GDM1 (cell line): ENCODE measurements at places on chromosomes 11 and 22.

DNA sequence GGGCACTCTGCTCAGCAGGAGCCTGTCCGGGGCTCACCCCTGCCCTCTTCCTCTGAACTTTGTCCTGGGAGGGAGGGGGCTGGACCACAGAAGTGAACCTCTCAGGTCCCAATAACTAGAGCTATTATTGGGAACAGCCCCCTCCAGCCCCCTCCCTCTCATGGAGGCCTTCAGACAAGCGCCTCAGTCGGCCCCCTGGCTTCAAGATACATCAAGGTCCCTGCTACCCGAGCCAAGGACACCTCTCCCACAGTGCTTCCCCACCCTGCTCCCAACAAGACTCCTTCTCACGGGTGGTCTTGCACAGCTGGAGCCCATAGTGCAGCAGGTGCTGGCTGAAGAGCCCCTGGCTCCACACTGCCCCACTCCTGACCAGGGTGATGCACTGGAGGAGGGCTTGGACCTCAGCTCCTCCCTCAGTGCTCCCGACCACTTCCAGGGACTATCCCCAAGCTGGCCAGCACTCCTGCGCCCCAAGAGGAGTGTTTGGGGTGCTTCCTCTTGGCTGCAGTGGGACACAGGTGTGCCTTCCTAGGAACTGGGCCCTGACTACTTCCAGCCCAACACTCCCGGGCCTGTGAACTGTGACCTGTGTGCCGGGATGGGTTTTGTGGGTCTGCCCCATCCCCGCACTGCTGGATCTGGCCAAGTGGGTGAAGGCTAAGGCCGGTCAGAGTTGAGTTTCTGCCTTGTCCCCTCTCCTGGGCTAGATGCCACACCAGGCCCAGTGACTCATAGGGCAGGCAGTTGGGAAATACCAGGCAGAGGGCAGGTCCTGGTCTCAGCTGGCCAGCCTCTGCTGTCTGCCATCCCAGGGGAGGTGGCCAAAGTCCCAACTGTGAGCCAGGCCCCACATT is 2.2 kb downstream of the PNPLA2 start:
- no peak for DNase-seq

- no peak for DNase-seq
These were observed 14.9 kb downstream of the USP47 start for GRCh38 chr11:11856638-11857037.

GRCh38 chr22:49577168-49578060 is 250.3 kb downstream of the BRD1 start:
- DNase-seq: no peak

DNA sequence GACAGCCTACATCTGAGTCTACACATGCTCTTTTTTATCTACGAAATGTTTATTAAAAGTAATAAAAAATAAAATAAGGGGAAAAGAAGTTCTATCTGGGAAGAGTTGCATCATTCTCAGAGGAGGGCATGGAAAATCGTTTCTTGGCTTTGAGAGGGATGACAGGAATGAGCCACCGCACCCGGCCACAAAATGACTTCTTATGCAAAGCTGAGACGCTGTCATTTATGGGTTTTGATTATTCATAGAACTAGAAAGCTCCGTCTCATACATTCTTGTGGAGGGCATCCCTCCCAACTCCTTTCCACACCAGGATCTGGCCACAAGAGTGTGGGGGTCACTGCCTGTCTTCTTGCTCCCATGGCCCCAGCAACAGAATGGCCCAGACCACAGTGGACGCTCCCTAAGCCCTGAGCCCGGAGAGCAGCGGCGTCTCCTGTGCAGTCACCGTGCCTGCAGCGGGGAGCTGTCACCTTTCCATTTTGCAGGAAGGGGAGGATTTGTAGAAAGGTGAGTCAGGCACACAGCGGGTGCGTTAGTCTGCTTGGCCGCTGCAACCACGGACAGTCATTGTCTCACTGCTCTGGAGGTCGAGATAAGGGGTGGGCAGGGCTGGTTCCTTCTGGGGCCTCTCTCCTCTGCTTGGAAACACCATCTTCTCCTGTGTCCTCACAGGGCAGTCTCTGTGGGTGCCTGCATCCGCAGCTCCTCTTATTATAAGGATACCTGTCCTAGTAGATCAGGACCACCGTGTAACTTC is 1388.7 kb downstream of the BRD1 start:
- DNase-seq: no peak

- no peak for DNase-seq
These were observed 22.7 kb upstream of the BDNF start for GRCh38 chr11:27722953-27723344.

GRCh38 chr22:24775769-24776492 is 1.4 kb upstream of the PIWIL3 start:
- no peak for DNase-seq

GRCh38 chr11:123047266-123047946 is 14.5 kb downstream of the HSPA8 start:
- no peak for DNase-seq

DNA sequence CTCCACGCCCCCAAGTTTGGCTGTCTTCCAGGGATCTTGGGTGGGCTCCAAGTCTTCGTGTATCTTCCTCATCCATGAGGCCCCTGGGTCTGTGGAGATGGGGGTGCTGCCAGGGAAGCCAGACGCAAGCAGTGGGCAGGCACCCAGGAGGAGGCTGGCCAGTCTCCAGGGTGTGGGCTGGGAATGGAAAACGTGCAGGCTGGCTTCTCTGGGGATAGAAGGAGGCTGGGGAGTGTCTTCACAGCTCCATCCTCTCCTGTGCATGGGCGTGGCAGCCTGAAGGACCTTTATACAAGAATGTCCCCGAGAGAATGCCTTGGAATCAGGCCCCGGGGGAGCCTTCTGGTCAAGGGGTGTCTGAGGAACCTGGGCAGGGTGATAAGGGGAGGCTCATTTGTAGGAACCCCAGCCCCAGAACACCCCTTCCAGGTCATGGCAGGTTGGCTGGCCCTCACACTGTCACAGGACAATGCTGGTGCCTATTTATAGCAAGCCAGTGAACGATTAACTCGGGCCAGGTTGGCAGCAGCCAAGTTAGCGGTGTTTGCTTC is 14.0 kb downstream of the SGSM1 start:
- DNase-seq: no peak

DNA sequence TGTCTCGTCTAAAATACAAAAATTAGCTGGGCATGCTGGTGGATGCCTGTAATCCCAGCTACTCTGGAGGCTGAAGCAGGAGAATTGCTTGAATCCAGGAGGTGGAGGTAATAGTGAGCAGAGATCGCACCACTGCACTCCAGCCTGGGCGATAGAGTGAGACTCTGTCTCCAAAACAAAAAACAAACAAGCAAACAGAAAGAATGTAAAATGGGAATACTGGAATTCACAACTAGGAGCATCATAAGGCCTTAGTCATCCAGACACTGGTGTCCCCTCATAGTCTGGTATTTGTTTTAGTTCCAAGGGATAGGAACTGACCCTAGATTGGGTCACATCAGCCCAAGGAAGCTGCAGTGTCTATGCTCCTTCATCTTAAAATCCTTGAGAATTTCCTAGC is 520.8 kb downstream of the NELL1 start:
- no peak for DNase-seq

- no peak for DNase-seq
These were observed 114.0 kb downstream of the SIK3 start for GRCh38 chr11:116984186-116984585.

DNA sequence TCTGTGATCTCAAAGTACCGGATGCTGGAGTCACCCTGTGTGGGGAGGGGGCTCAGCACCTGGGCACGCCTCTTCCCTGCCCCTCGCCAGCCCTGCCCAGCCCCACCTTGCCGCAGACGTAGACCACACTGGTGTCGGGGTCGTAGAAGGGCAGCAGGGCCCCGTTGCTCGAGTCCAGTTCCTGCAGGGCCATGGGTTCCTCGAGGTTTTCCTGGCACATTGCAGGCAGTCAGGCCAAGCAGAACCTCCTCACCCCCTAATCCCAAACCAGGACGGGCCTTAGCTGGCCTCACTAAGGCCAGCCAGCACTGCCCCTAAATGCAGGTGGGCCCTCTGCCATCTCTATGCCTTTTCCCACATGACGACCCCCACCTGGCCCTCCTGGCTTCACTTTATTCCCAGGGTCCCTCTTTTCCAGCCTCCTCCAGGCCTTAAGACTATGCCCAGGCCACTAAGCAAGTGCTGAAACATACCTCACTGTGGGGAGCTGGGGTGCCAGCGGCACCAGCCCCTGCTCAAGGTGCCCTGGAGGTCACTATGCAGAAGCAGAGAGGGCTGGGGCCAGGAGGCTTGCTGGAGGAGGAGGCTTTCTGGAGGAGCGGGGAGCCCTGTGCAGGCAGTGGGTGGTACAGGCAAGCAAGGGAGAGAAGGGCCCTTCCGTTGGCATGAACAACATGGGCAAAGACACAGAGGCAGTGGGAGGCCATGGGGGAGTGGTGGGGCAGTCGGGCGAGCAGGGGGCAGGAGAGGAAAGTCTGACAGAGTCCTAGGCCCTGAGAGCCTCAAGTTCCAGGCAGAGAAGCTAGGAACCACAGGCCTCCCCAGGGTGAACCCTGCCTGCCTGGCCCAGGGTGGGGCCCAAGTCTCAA is 2.8 kb downstream of the CORO1B start:
- DNase-seq: no peak

DNA sequence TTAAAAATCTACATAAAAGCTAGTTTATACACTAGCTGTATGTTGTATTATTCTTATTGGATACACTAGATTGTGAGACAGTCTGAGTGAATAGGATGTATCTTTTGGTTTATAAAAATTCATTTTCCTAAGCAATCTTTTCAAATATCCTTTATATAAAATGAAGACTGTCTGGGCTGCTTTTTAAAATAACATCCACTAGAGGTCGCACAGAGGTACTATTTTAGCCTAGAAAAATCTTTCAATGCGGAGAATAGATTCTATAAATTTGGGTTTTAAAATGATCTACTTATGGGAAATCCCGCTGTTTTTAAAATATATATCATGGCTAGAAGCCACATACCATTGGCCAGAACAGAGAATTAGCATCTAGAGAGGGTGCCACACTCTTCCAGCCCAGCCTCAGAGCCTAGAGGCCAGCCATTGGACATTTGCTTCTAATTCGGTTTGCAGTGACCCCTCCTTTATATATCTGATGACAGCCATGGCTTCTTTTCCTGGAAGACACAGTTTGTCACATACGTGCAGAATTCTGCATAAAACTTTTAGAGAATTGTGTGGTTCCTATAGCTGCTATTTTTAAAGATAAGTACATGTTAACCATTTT is 7.3 kb downstream of the C11orf97 start:
- no peak for DNase-seq

DNA sequence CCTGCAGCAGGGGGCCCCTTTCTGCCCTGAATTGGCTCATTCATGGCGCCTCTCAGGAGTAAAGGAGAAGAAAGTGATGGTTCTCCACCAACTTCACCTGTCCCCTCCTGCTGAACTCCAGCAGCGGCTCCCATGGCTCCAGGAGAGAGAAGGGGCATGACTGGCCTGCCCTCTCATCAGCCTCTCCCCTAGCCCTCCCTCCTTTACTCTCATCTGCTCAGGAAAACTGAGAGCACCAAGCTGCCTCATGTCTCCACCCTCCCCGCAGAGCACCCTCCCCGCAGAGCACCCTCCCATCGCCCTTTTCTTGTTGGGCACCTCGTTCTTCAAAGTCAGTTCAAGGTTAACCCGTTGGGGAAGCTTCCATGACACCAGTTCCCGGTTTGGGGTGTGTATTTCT is 82.1 kb upstream of the ATXN10 start:
- no peak for DNase-seq

- DNase-seq: no peak
These were observed 2.2 kb upstream of the C11orf16 start for GRCh38 chr11:8934742-8935488.

DNA sequence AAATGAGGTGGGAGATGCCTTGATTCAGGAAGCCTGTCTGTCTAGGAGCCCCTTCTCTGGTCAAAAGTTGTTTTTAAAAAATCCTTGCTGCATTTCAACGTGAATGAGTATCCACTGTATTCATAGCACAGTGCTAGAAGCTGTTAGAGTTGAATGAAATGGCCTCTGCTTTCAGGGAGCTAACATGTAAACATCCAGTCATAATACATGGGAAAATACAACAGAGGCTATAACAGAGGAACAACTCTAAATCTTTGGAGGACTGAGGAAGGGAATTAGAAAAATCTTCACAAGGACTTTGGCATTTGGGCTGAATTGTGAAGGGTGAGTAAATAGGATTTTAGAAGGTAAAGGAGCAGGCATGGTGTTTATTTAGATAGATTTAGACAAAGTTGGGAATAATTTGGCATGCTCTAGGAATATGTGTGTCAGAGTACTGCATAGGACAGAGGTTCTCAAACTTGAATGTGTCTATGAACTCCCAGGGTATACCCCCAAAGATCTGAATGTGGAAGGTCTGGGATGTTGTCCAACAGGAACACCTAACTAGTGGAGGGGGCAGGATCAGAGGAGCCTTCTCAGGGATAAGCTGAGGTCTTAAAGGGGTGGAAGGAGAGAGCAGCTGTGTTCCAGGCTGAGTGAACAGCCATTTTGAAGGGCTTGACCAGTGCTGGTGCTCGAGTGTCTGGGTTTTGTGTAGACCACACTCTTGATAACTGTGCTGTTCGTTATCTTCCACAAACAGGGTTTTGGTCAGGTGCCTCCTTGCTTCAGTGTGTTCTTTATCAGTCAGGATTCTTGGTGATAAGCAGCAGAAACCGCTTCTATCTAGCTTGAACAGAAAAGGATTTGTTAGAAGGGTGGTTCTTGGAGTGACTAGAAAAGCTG is 12.7 kb downstream of the SREBF2 start:
- no peak for DNase-seq

- DNase-seq: no peak
These were observed 524 bp upstream of the SLC1A2 start for GRCh38 chr11:35419830-35420333.

GRCh38 chr22:32951076-32951806 is 106.9 kb downstream of the SYN3 start:
- no peak for DNase-seq

DNA sequence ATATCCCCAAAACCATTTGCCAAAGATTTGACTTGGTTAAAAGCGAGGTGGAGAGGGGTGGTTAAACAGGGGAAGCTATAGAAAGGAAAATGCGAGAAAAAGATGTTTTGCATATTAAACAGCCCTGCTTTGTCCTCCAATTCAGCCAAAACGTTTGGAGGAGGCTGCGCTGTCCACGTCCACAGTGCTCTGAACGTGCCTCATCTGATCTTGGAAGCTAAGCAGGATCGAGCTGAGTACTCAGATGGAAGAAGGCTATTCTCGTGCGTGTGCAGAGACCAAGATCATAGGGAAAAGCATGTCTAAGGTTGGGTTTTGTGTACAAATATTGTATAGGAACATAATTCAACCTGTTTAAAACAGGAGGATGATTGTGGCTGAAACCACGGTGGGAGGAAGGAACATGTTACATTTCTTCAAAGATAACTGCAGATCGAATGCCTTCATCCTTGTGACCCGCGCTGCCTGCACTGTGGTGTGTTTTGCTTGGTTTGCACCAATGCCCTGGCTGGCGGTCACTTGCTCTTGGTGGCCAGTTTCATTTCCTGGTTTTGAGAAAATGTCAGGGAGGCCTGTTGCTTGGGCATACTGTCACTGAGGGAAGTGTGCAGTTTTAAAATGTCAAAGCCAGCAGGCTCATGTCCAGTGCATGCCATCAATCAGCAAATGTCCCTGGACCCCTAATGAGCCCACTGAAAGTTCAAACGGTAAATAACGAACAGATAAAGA is 40.4 kb downstream of the FLI1 start:
- no peak for DNase-seq

- no peak for DNase-seq
These were observed 4.6 kb upstream of the APOL4 start for GRCh38 chr22:36206255-36206654.

- no peak for DNase-seq
These were observed 14.6 kb upstream of the MIAT start for GRCh38 chr22:26642465-26643417.
